Epithelial cell of proximal tubule (primary cell): ENCODE measurements at places on chromosomes 7 and 10. TPM values are rescaled to one million over a fixed set of nuclear protein-coding genes. Genes with fewer than 3 reads are reported as not detected.

DNA sequence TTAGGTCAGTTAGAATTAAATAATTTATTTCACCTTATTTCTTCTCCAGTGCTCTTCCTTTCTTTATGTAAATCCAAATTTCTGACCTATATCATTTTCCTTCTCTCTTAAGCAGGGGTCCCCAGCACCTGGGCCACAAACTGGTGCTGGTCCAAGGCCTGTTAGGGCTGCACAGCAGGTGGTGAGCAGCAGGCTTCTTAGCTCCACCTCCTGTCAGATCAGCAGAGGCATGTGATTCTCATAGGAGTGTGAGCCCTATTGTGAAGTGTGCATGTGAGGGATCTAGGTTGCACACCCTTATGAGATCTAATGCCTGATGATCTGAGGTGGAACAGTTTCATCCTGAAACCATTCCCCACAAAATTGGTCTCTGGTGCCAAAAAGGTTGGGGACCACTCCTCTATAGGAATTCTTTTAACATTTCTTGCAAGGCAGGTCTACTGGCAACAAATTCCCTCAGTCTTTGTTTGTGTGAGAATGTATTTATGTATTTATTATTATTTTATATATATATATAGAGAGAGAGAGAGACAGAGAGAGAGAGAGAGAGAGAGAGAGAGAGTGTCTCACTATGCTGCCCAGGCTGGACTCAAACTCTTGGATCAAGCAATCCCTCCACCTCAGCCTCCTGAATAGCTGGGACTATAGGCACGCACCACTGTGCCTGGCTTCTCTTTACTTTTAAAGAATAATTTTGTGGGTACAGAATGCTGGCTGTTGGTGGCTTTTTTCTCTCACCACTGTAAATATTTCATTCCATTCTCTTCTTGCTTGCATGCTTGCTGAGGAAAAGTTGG is 4.3 kb upstream of the ABCC2 start:
- DNase-seq: no peak

The SHH gene
- total RNA-seq: 1.7 and 4.4 TPM in 2 replicates

- no peak for DNase-seq
Measured at GRCh38 chr10:112826018-112826697, 123.9 kb upstream of the TCF7L2 start.

DNA sequence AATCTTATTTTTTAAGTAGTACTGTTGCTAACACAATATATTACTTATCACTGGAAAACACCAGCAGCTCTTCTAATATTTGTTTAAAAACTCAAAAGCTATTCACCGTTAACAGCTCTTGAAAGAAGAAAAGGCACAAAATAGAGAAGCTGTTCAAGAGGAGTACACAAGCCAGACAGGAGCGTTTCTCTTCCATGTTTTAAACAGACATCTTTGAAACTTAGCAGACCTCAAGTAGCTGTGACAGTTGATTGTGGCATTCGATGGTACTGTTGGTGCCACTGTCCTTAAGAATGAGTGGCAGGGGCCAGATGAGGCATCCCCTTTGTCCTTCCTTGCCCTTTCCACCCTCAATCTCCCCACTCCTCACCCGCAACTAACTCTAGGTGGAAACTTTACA is 81.6 kb upstream of the PRR15 start:
- DNase-seq: no peak

GRCh38 chr10:23053036-23053435 is 42.3 kb upstream of the MSRB2 start:
- no peak for DNase-seq

The SEMA3D gene
- 0.35 and 0.94 TPM in 2 replicates for total RNA-seq

GRCh38 chr7:47557317-47557693 is 24.6 kb downstream of the TNS3 start:
- no peak for DNase-seq

DNA sequence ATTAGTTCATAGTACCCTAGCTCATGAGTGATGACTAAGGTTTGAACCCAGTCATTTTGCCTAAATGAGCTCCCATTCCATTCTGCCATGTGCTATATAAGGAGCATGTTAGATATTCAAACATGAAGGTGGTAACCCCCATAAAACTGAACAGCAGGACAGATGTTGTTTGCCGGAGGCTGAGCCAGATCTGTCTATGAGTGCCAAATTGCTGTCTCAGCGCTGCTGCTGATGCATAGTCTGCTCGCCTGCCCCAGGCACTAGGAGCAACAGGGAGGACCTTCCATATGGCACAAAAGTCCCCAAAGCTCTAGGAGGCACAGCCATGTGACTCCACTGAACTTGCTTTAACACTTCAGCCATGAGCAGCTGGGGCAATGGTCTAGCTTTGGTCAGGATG is 466.0 kb upstream of the GHITM start:
- DNase-seq: no peak

The TCF7L2 gene
- 5.4 TPM in 2 replicates for total RNA-seq

GRCh38 chr7:30321089-30321881 is 36.9 kb downstream of the ZNRF2 start:
- DNase-seq: no peak

GRCh38 chr10:86899670-86900276 is 57.6 kb downstream of the MMRN2 start:
- DNase-seq: peak; percentile 16

The RNF32 gene
- 0.35 and 0.36 TPM in 2 replicates for total RNA-seq

DNA sequence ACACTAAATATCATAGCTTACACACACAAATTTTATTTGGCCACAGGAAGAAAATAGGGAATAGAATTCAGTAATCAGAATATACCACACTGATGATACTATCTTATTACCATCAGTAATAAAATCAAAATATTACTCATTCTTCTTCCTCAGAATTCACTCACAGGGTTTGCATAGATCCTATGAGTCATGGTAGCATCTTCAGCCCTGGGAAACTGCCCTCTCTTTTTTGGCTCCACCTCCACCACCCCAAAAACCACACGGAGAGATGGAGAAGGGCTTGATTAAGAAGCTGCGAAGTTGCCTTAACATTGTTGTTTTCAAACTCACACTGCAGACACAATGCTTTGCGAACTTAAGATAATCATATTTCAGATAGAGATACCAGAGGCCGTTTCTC is 154.1 kb upstream of the AHR start:
- no peak for DNase-seq

GRCh38 chr10:74750848-74751274 is 75.5 kb upstream of the KAT6B start:
- DNase-seq: no peak

- no peak for DNase-seq
Measured at GRCh38 chr10:43305876-43306275, 39.0 kb upstream of the RASGEF1A start.

The ERVW-1 gene
- total RNA-seq: not detected in 2 replicates

- DNase-seq: no peak
Measured at GRCh38 chr7:132778761-132779160, 202.5 kb upstream of the PLXNA4 start.

The KLF6 gene
- 52.6 and 88.1 TPM in 2 replicates for total RNA-seq

DNA sequence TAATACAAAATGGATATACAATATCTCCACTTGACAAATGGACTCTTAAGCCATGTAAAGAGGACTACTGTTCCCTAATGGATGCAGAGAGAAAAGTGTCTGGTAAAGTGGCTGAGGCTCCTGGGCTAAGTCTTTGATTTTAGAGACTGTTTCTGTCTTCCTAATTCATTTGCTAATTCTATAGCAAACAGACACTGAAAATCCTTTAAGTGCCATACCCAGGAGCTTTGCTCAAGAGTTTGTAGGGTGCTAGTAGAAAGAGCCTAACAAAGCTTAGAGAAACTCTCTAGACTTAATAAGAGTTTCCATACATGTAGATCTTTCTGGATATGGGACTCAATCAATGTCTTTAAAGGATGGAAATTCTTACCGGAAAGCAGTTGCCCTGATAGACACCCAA is 16.7 kb downstream of the CEP55 start:
- DNase-seq: no peak

- DNase-seq: no peak
Measured at GRCh38 chr7:35232994-35233393, 20.9 kb downstream of the TBX20 start.

The TMEM168 gene
- total RNA-seq: 9.8 and 10.5 TPM in 2 replicates

The CH25H gene
- total RNA-seq: 1.1 TPM in 1 of 2 replicates, not detected in the other
